ENCODE measurements at places on chromosomes 11 and 22.

DNA sequence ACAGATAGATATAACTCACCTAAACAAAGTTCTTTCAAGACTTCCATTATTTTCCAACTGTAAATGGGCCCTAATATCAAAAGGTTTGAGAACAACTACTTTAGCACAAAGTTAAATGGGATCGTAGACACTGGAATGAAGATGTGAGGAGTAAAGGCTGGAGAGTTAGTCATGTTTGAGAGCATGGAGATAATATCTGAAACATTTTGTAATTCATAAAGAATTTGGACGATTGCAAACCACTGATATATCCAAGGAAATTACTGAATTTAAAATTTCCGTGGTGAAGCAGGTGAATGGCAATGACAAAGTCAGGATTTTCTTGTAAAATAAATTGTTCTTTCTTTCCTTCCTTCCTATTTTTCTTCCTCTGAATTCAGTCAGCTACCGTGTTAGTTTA, 564.9 kb downstream of the CNTN5 start:
- DNase-seq = no peak

- no peak for DNase-seq
These were observed 13.1 kb downstream of the C11orf96 start for GRCh38 chr11:43955381-43956118.

DNA sequence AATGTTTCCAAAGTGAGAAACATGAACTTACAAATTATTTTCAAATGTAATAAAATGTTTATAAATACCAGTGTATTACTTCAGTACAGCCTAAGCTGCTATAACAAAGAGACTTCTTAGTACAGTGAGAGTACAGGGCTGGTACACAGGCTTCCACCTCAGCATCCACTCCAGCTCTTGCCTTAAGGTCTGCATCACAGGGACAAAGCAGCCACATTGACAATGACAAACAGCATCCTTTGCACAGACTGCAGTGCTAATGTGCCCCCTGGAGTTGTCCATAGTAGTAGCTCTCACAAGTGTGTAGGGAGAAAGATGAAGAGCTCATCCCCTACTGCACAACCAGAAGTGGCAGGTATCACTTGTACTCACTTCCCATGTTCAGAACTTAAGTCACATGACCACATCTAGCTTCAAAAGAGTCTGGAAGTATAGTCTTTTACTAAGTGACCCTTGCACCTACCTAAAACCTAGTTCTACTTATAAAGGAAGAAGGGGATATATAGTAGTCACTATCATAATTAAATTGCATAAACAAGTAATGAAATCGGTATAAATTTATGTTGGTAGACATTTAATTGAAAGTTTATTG, 10.7 kb upstream of the LIPT2 start:
- DNase-seq = no peak

- DNase-seq = no peak
These were observed 131.9 kb upstream of the MTMR2 start for GRCh38 chr11:96055706-96056387.

DNA sequence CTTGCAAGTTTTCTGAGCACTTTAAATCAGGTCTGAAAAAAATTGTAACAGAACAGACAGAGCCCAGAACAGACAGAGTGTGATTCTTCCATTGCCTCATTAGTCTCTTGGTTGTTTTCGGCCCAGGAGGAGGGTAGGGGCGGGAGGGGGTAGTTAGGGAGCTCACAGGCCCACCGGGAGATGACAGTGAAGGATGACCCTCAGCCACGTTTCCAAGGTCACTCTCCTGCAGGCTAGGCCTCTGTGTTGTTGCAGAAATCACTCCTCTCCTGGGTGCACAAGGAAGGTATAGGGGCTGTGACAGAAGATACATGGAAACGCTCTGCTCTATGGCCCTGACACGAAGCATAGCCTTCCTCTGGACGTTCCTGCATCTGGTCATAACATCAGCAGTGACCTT, 69.3 kb downstream of the ABTB2 start:
- DNase-seq = no peak

DNA sequence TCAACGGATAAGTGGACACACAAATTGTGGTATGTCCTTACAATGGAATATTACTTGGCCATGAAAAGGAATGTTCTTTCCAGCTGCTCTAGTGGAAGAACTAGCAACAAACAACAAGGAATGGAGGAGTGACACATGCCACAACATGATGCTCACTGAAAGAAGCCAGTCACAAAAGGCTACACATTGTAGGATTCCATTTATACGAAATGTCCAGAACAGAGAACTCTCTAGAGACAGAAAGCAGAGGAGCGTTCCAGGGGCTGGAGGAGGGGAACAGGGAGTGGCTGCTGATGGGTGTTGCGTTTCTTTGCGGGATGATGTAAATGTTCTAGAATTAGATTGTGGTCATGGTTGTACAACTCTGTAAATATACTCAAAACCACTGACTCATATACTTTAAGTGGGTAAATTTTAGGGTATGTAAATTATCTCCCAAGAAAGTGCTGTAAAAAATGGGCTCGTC, 32.4 kb upstream of the PDGFB start:
- no peak for DNase-seq

DNA sequence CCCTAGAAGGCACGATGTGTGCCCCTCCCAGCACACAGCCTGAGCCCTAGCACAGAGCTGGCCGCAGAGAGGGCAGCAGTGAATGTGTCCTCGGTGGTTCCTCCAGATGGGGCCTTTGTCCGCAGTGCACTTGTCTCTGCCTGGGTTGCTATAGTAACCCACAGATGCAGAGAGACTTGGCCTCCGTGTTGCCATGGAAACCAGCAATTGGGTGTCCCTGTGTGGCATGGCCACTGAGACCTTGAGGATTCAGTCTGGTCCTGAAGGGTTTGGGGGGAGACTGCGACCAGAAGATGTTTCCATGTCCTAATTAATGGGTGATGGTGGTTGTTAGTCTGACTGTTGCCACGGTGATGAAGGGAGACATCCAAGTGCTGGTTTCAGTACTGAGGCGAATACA, 42.6 kb upstream of the TUB start:
- DNase-seq = no peak

DNA sequence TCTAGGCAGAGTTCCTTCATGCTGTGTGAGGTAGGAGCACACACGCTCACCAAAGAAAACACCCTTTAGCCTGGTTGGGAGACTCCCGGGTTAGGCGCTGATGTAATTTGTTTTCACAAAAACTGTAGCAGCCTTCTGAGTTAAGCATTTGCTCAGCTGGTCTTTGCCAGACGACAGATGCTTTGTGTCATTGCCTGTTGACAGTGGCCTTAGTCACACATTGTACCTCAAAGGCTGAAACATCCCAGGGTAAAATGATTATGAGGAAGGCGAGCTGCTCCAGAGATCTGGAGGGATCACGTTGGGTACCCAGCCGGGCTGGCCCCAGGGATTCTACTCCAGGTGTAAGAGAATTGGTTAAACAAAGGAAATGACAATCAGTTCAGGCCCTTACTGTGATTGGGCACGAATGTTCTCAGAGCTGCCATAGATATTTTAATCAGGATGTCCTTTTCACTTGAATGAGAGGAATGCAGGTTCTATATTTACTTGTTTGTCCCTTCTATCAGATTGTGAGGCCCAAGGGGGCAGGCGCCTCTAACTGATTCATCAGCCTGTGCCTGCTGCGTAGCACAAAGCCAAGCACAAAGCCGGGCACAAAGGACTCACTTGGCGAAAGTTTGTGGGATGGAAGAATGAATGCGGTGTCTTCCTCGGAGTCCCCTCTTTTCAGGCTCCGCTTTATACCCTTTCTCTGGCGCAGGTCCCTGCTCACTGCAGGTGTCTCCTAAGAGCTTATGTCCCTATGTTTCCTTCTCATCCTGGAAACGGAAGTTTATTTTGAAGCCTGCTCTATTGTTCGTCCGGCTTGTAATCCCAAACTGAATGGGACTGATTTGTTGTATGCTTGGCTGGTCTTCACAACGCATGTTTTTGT, 47.1 kb downstream of the ADM start:
- no peak for DNase-seq

DNA sequence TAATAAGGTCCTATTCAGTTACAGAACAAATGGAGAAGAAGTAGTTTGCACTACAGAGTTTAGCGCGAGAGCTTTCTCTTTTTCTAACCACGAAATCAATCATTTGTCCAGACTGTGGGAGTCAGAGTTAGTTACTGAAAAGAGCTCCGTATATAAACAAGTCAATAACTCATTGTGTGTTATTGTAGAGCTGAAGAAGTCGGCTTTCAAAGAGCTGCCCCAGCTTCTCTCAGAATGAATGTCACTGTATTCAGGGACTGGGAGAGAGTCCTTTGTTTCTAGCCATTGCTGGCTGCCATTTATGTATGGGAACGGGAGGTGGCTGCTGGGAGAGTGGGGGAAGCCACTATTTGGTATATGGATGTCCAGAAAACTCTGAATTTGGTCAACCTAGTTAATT, 227.8 kb downstream of the DCDC1 start:
- no peak for DNase-seq

- no peak for DNase-seq
These were observed 10.1 kb downstream of the RAG1 start for GRCh38 chr11:36577859-36578258.

- DNase-seq = no peak
These were observed 56.8 kb downstream of the CDKN1C start for GRCh38 chr11:2828585-2829330.

GRCh38 chr11:121452609-121453150, at the start of gene SORL1-AS1:
Gene SORL1-AS1 (minus strand): TSS chr11:121452967.
- DNase-seq = peak; percentile 46

DNA sequence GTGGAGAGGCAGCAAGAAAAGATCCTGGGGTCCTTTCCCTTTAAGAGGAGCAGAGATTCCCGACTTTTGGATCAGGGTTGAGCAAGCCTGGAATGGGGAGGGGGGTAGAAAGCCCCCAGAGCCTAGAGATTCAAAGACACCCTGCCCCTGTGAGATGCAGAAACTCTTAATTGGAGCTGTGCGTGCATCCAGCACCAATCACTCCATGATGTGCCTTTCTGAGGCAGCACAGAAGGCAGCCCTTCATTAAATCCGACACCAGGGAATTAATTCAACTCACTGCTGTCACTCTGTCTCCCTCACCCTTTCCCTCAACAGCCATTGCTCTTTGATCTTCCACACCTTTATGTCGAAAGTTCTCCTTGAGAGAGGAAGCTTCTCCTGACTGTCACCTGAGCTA, 43.0 kb downstream of the DSCAML1 start:
- no peak for DNase-seq

GRCh38 chr11:83554876-83555275, 268.7 kb upstream of the CCDC90B start:
- no peak for DNase-seq

- DNase-seq = no peak
These were observed 719 bp downstream of the TALDO1 start for GRCh38 chr11:748007-748359.

- DNase-seq = no peak
These were observed 436.9 kb downstream of the GUCY1A2 start for GRCh38 chr11:106581399-106581798.

- no peak for DNase-seq
These were observed 98.2 kb upstream of the NAV2 start for GRCh38 chr11:19614370-19614940.

DNA sequence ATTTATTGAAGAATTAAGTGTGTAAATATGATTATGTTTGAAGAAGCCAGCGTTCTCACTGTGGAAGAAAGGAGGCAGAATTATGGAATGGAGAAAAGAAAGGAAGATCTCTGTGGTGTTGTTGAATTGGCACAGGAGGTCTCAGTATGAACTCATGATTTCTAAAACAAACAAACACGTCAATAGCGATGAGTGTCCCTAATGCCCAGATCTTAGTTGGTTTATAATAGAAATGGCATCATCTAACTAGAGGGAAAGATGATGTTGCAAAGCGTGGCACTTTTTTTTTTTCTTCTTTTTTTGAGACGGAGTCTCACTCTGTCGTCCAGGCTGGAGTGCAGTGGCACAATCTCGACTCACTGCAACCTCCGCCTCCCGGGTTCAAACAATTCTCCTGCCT, 39.2 kb upstream of the SLN start:
- no peak for DNase-seq

DNA sequence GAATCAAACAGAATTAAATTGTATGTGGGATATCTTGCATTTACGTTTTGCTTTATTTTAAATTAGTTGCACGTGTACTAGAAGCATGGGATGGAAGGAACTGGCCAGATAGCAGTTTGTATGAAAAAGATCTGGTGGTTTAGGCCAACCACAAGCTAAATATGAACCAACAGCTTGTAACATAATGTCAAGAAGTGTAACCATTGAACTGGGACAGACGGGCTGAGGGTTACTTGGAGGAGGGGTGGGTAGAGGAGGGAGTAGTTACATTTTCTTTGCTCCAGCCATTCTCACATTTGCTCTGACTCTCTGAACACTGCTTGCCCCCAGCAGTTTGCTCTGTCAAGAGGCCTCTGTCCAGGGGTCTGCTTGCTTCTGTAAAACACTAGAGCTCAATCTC, 31.7 kb upstream of the CXCR5 start:
- no peak for DNase-seq

DNA sequence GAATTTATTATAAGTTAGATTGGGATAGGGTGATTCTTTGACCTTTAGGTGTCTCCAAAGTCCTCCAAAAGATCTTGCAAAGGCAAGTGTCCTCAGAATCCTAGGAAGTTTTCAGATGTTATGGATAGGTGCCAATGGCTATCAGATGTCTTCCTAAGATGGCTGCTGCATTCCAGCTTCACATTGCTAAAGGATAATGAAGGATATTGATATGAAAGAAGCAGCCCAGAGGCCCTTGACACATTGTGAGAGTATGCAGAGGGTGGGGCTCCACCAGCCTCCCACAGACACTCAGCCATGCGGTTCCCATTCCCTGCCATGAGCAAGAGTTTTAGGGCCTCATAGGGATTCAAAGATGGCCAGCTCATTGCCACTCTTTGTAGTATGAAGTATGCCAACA, 22.3 kb upstream of the GLYATL2 start:
- no peak for DNase-seq

DNA sequence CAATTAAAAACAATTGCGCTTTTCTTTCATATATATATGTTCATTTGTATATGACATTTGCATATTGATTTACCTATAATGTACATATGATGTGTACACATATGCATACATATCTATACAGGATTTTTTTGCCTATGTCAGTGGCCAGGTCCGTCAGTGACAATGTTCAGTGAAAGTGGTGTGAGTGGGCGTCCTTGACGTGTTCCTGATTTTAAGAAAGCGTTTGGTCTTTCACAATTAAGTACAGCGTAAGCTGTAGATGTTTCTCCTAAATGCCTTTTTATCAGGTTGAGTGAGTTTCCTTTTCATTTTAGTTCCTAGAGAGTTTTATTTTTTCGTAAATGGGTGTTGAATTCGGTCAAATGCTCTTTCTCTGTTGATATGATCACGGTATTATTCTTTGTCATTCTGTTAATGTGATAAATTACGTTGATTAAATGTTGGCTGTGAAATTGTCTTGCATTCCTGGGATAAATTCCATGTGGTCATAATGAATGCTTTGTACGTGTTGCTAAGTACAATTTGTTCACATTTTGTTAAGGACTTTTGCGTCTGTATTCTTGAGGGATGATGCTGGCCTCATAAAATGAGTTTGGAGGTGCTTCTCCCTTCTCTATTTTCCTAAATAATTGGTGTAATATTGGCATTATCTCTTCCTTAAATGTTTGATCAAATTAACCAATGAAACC, 10.6 kb upstream of the GNB1L start:
- DNase-seq = no peak

DNA sequence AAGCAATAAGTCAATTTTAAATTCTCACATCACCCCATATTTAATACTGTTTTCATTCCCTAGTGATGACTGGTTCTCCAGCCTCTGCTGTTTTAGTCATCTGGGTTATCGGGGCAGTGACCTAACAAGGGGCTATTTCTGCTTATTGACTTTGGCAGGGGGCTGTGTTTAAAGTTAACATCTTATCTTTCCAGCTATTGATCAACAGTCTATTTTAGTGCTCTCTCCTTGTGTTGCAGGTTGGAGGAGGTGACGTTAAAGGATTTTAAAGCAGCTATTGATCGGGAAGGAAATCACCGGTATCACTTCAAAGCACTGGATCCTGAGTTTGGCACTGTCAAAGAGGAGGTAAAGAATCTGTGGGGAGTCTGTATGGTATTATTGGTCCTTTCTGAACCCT, 7.7 kb upstream of the DLAT start:
- DNase-seq = no peak
